Right atrium auricular region (tissue), 2 donors: ENCODE measurements at places on chromosomes 4 and X. TPM values are rescaled to one million over a fixed set of nuclear protein-coding genes. Genes with fewer than 3 reads are reported as not detected.
A peak's percentile ranks its signal among the peaks of the same experiment; 100 is the strongest.

H2BW2 gene
- not detected for total RNA-seq

FTHL17 gene
- not detected for total RNA-seq

RAB40AL gene
- total RNA-seq: 1.6 TPM

CT45A1 gene
- not detected for total RNA-seq

KDM6A gene
- total RNA-seq: 16.9 TPM

CT55 gene
- total RNA-seq: not detected

CPZ gene
- total RNA-seq: 0.90 TPM

CD99L2 gene
- 72.0 TPM for total RNA-seq

SRPX2 gene
- 15.3 TPM for total RNA-seq

DNA sequence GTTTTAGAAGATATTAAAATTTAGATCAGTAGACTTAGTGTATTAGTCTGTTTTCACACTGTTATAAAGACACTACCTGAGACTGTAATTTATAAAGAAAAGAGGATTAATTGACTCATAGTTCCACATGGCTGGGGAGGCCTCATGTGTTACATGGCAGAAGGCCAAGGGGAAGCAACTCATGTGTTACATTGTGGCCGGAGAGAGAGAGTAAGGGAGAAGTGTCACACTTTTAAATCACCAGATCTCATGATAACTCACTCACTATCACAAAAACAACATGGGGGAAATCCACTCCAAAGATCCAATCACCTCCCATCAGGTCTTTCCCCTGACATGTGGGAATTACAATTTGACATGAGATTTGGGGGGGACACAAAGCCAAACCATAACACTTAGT is 1159.7 kb upstream of the PCDH7 start:
- no peaks in the 10 kb centered on the region for H3K4me1 ChIP-seq
- no peak overlapping the region for H3K27ac ChIP-seq
- H3K36me3 ChIP-seq: no peaks in the 10 kb centered on the region
- no peak for DNase-seq
- no peak overlapping the region for H3K4me3 ChIP-seq

DNA sequence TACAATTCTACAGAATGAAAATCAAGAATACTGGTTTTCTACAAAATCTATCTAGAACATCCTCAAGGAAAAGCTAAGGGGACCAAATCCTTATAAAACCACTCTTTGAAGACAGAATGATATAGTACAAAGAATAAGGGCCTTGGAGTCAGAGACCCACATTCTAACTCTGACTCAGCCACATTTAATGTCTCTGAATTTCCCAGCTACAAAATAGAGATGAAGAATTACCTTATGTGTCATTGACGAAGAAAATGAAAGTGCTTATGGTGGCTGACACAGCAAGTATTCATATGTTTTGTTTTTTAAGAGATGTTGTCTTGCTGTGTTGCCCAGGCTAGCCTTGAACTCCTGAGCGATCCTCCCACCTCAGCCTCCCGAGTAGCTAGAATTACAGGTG is 35.9 kb upstream of the CXorf38 start:
- H3K4me1 ChIP-seq: no peaks in the 10 kb centered on the region
- no peak overlapping the region for H3K27ac ChIP-seq
- H3K4me3 ChIP-seq: no peak overlapping the region
- H3K27me3 ChIP-seq: no peaks in the 10 kb centered on the region
- DNase-seq: no peak

GRCh38 chr4:129094347-129094746 is 1.0 kb upstream of the SCLT1 start:
- peak overlapping the region; percentile 84 for H3K4me3 ChIP-seq
- no peaks in the 10 kb centered on the region for H3K4me1 ChIP-seq
- no peak overlapping the region for H3K27ac ChIP-seq

DNA sequence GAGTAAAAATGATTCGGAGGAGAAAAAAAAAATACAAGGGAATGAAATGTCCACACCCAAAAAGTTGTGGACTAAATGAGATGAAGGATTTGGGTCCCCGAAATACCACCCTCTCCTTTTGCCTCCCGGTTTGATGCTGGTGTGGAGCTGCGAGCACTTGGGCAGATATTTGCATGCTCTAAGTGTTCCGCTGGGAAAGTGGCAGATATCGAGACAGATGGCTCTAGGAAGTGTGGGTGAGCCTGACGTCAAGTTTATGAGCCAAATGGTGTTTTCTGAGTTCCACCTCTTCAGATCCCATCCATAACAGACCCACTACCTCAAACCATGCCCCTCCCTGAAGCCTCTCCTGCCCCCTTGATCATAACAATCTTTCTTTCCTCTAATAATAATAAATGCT is 228.6 kb downstream of the QDPR start:
- H3K4me1 ChIP-seq: peaks cover 19% of the 10 kb centered on the region
- H3K27ac ChIP-seq: no peak overlapping the region
- H3K27me3 ChIP-seq: no peaks in the 10 kb centered on the region
- no peak overlapping the region for H3K4me3 ChIP-seq
- H3K36me3 ChIP-seq: no peaks in the 10 kb centered on the region
- DNase-seq: no peak

DNA sequence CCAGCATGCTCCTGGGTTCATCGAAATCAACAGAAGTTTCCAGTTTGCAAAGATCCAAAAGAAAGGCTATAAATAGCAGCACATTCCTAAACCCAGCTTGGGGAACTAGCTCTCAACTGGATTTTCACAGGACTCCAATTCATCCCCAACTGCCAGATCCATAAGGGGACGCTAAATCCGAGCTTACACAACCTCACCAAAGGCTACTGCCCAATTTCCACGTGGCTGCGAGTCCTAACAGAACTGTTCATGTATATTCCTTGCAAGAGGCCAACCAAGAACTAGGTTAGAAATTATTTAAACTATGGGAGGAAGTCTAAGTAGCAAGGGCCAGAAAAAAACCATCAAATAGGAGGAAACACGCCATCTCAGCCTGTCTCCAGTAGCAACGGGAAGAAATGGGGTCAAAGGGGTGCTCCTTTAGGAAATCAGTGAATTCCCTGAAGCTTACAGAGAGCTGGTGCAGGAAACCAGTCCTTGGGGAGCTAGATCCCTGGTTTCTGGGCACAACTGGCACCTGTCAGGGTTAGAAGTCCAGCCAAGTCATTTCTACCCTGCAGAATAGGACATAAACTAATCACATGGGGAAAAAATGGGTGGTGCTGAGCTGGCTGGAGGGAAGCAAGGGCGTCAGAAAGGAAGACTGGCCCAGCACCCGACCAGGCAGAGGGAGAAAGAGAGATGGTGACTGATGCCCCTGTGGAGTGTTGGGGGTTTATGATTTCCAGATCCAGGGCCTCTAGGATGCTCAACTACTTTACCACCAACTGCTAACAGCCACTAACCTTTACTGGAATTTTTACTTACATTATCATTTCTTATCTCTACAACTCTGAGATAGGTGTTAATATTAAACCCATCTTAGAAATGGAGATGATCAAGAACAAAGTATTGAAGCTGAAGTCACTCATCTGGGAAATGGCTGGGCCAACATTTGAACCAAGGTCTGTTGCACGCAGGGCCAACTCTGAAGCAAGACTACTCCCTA is 20.5 kb downstream of the RELL1 start:
- H3K4me3 ChIP-seq: no peak overlapping the region
- no peaks in the 10 kb centered on the region for H3K27me3 ChIP-seq
- peaks cover 68% of the 10 kb centered on the region for H3K4me1 ChIP-seq

DNA sequence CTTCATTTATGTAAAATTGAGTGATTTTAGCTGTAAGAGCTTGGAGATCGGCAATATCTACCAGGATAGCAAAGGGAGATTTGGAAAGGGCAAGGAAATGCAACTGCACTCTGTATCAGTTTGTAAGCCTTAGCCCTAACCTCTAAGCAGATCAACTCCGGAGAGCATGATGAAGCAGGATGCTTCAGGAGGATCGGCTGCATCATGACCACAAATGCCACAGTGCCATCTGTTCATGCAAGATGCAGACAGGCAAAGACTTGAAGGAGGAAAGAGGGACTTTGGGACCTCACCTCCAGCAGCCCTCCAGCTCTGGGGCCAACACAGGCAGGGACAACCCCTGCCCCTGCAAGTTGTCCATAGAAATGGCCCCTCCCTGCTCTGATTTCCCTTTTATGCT is 377.6 kb upstream of the GATB start:
- no peak overlapping the region for H3K4me3 ChIP-seq
- no peak overlapping the region for H3K27ac ChIP-seq
- H3K27me3 ChIP-seq: no peaks in the 10 kb centered on the region
- no peak for DNase-seq
- no peaks in the 10 kb centered on the region for H3K36me3 ChIP-seq
- no peaks in the 10 kb centered on the region for H3K4me1 ChIP-seq

DNA sequence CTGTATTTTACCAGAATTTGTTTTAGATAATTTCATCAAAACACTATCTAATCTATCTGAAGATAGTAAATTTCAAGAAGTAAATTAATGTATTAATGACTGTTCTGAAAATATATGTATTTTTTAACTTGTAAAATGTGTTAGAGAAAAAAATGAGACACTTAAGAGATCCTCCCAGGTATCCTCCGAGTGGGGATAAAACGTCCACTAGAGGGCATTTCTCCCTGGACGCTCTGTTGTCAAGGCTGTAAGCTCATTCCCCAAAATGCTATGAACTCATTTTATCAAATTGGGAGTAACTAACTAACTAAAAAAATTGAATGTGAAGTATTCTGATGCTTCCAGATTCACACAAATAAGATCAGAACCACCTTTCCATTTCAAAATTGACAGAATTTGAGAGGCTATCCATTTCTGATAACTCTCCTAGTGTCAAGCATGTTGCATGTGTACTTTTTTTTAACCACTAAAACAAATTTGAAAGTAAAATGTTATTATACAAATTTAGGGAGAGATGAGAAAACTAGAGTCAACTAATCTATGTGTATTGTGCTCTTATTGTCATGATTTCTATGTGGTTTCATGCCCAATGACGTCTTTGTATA is 337.3 kb upstream of the HS3ST1 start:
- H3K36me3 ChIP-seq: no peaks in the 10 kb centered on the region
- H3K27me3 ChIP-seq: no peaks in the 10 kb centered on the region
- no peak overlapping the region for H3K27ac ChIP-seq

- H3K27ac ChIP-seq: no peak overlapping the region
- H3K27me3 ChIP-seq: no peaks in the 10 kb centered on the region
- no peak overlapping the region for H3K4me3 ChIP-seq
- H3K4me1 ChIP-seq: no peaks in the 10 kb centered on the region
- no peaks in the 10 kb centered on the region for H3K36me3 ChIP-seq
Measured at GRCh38 chr4:157929486-157929885, 243.3 kb downstream of the GASK1B start.

- no peaks in the 10 kb centered on the region for H3K27me3 ChIP-seq
- H3K4me3 ChIP-seq: no peak overlapping the region
- no peaks in the 10 kb centered on the region for H3K36me3 ChIP-seq
- no peaks in the 10 kb centered on the region for H3K4me1 ChIP-seq
Measured at GRCh38 chrX:21645886-21646285, 12.2 kb downstream of the KLHL34 start.
